ENCODE measurements at places on chromosomes 6 and 20.

DNA sequence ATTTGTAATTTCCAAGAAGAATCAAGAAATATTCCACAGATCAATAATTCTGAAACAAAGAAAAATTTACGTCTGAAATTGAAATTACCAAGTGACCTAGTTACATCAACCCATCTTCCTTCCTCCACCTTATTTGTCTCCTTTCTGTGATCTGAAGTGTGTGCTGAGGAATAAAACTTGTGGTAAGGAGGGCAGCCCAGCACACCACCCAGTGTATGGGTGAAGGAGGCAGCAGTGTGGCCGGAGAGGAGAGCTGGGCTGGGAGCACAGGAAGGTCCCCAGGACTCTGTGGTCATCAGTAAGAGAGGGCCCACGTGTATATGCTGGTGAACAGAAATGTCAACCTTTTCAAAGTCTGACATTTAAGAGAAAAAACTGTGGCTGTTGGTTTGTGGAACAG is 11.3 kb upstream of the CCR6 start:
- no peak for DNase-seq

DNA sequence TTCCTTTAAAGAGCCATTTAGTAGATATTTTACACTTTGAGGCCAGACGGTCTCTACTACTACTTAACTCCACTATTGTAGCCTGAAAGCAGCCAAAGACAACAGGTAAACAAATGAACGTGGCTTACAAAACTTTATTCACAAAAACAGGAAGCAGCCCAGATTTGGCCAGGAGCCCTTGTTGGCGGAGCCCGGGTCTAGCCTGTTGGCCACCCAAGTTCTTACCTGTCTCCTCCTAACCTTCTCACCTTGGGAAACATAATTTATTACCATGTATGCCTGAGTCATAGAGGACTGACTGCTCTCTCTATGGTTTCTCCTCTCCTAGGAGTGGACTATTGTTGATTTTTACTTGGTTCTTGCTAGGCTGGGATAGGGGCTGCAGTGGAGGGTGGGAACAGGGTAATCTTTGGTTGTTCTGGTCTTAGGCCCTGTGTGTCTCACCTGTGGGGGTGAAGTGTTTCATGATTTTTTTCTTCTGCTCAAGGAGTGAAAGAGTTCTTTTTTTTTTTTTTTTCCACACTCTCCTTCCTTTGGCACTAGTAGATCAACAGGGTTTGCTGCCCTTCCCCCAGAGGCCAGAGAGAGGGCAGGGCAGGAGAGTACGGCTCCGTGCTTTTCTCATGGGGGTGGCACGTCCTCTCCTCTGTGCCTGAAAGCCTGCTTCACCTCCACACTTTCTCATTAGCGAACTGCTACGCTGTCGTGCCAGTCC is 90.0 kb downstream of the RPP40 start:
- no peak for DNase-seq

- no peak for DNase-seq
Measured at GRCh38 chr6:136866872-136867416, 44.6 kb downstream of the PEX7 start.

- no peak for DNase-seq
Measured at GRCh38 chr6:128567029-128567428, 46.6 kb upstream of the PTPRK start.

- no peak for DNase-seq
Measured at GRCh38 chr6:12090714-12091113, 78.6 kb downstream of the HIVEP1 start.

GRCh38 chr20:35320396-35321126 is 28.3 kb upstream of the FAM83C start:
- no peak for DNase-seq

GRCh38 chr6:26086211-26086610 is 1.0 kb upstream of the HFE start:
- DNase-seq, result no peak

Data from mesothelial cell of epicardium (in vitro differentiated cells).